ENCODE measurements at places on chromosomes 16 and 17.

DNA sequence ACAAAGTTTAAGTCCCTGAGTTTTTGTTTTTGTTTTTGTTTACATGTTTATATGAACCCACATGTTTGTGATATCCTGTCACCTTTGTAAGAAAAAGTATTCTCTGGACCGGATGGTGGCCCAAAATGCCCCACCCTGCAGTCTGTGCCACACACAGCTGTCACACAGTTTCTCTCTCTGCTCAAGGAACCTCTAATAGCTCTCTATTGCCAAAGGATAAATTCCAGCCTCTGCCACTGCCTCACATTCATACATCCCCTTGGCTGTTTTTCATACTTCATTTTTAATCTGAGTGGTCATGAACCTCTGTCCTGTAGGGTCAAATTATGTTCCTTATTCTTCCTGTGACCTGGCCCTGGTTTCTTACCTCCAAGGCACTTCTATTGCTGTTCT is 520.3 kb upstream of the CDH5 start:
- DNase-seq, result no peak

- DNase-seq, result no peak
Observed at GRCh38 chr16:24318680-24319079, 62.5 kb downstream of the CACNG3 start.

DNA sequence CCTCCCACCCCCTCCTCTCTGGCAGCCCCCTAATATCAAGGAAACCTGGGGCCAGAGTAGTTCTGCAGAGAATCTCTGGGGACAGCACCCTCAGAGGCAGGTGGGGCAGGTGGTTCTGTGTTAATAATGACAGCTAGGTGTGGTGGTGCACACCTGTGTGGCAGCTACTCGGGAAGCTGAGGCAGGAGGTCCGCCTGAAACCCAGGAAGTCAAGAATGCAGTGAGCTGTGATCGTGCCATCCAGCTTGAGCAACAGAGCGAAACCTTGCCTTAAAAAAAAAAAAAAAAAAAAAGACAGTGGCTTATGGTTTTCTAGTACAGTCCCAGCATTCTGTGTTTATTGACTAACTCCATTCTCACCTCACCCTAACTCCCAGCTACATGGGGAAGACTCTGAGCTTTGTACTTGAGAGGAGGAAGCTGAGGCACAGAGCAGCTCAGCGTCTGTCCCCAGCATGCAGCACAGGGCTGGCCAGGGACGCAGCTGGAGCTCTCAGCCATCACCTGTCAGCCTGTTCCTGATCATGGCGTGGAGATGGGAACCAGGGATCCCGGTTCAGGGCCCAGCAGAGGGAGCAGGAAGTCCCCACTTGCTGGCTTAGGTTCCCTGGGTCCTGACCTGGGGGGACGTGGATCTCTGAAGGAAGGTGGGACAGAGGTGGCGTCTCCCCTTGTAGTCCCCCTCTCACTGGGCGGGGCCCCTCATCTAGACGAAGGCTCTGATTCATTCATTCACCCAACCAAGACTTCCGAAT is 6.1 kb downstream of the DBNDD1 start:
- no peak for DNase-seq

GRCh38 chr17:76545918-76546555 is 6.2 kb downstream of the PRCD start:
- DNase-seq, result no peak

DNA sequence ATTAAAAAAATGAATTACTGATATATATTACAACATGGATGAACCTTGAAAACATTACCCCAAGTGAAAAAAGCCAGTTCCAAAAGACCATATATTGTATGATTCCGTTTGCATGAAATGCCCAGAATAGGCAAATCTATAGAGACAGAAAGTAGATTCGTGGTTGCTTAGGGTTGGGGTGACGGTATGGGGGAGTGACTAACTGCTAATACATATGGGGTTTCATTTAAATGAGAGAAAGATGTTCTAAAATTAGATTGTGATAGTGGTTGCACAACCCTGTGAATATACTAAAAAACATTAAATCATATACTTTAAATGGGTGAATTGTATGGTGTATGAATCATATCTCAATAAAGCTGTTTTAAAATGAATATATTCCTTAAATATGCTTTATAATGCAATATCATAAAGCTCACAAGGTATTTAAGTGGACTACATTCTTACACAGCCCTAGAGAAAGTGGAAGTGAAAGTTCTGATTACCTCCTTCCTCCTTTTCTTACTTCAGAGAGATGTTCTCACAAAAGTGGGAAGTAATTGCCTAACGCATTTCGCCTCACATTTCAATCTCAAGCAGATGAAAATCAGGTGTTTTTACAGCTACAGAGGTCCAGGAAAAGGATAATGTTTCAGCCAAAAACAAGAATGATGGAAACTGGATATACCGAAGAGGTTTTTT is 142.7 kb upstream of the GNAO1 start:
- DNase-seq, result peak; percentile 40

DNA sequence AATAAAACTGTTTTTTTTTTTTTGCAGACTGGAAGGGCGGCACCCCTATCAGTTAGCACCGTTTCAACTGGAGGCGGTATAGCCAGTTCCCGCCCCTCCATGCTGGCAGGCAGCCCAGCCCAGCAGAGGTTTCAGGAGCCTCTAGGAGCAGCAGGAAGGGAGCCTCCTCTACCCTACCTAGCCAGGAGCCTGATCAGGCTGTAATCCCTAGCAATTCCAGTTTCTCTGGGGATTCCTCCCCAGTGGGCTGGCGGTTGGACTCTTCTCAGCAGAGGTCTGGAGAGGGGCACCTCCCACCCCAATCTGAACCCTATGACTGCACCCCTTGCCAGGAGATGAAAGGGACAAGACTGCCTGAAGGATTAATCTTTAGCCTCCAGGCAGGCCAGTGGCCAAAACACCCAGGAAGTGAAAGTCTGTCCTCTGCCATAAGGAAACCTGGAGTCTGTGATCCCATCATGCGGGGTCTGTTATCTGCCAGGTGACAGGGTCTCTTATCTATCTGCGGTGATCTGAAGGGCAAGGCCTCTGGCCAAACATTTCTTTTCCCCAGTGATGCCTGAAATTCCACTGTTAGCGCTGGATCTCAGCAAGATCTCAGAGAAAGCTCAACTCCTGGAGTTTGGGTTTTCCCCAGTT is 4.9 kb upstream of the CDH1 start:
- DNase-seq, result no peak

GRCh38 chr17:29588562-29589411 is 661 bp downstream of the GIT1 start:
- no peak for DNase-seq

- DNase-seq, result peak; percentile 66
Observed at GRCh38 chr17:46832945-46833839, 14.7 kb upstream of the WNT3 start.

GRCh38 chr17:8038954-8039610 is at the start of gene ALOX15B:
Gene ALOX15B, plus strand, starts transcription at chr17:8039059. Its CDS starts 97 bp downstream, at chr17:8039156.
- no peak for DNase-seq

DNA sequence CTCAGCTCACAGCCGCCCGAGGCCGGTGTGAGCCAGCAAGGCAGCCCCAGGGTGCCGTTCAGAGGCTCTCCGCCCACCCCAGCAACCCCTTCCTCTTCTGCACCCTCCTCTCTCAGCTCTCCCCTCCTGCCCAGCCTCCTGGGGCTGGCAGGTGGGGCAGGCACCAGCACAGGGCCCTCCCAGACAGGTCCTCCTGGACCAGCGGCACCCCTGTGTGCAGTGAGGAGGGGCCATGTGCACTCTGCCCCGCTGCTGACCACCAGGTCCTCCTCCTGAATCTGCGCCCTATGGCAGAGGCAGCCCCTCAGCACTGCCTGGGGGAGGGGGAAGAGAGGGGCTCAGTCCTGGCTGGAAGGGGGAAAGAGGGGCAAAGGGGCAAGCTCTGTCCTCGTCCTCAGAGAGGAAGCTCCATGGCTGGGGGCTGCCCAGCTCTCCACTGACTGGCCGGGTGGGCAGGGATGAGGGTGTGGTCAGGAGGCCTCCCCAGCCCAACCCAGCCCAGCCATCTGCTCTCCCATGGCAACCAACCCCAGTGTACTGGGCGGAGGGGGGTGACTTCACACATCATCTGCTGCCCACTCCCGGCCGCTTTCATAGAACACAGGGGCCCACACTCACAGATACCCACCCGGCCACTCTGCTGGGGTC is 5.4 kb upstream of the BCAR1 start:
- DNase-seq, result no peak
